ENCODE measurements at places on chromosomes 16 and 17.

DNA sequence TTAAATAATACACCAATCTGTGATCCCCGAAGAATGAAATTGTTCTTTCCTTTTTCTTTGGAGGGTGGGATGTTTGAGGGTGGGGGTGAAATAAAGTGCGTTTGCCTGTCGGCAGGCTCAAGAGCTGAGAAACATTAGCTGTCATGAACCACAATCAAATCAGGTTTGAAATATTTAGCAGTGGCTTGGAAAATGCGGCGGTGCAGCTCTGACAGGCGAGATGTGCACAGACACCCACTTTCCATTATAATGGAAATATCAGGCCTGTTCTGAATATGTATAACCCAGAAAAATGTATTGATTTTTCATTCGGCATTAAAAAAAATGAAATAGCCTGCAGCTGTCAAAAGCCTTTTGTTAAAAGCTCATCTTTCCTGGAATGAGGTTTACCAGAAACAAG is 212.8 kb downstream of the ZFHX3 start:
- DNase-seq: no peak

DNA sequence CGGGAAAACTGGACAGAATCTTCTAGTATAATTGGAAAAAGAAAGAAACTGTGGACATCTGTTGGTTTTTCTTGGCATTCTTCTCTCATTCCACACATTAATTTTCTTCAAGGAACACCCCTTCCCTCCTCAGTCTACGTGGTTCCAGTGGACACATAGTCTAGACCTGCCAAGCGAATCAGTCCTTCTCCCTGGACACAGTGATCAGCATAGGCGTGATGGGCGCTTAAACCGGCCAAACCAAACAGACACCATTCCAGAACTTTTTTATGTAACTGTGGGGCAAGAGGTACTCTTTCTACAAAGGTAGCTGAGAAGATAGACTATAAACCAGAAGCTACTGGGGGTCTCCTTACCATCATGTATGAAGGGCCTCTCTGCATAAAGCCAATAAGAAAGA is 121.8 kb upstream of the COX10 start:
- DNase-seq: no peak

- DNase-seq: no peak
Measured at GRCh38 chr16:70746708-70747424, 54.1 kb downstream of the VAC14 start.

GRCh38 chr16:51831595-51832367 is 680.7 kb upstream of the SALL1 start:
- DNase-seq: no peak

- DNase-seq: no peak
Measured at GRCh38 chr17:56930739-56931337, 17.0 kb upstream of the TRIM25 start.

DNA sequence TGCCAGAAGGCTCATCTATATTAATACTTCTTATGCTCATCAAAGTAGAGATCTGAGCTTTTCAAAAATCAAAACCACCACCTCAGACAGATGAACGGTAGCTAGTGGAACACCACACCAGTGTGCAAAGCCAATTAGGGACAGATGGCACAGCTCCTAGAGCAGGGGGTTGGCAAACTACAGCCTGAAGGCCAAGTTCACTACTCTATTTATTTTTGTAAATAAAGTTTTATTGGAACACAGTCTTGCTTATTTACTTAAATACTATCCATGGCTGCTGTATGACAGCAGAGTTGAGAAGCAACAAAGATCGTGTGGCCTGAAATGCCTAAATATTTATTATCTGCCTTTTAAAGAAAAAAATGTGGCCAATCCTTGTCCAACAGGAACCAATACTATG is 56.8 kb downstream of the AMFR start:
- DNase-seq: peak; percentile 60

- DNase-seq: no peak
Measured at GRCh38 chr17:4020096-4020495, 55.9 kb upstream of the ATP2A3 start.

DNA sequence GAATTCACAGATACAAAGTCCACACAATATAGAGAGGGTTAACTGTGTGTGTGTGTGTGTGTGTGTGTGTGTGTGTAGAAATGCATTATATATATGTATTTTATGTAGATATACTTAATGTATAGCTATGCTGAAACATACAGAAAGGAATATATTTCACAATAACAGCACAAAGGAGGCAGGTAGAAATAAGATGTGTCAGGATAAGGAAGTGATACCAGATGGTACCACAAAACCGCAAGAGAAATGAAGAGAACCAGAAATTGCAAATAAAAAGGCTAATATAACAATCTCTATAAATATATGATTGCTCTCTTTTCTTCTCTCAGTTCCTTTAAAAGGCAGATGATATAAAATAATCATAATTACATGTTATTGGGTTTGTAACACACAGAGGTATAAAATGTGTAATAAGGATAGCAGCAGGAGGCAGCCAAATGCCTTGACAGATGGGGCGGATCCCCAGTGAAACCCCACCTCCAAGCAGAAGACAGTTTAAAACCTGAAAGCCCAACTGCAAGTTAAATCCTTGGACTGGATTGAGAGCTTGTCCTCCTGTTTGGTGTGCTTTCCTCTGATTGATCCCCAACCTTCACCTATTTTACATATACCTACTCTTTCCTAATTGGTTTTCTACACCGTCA is 365.4 kb upstream of the C16orf82 start:
- DNase-seq: no peak

DNA sequence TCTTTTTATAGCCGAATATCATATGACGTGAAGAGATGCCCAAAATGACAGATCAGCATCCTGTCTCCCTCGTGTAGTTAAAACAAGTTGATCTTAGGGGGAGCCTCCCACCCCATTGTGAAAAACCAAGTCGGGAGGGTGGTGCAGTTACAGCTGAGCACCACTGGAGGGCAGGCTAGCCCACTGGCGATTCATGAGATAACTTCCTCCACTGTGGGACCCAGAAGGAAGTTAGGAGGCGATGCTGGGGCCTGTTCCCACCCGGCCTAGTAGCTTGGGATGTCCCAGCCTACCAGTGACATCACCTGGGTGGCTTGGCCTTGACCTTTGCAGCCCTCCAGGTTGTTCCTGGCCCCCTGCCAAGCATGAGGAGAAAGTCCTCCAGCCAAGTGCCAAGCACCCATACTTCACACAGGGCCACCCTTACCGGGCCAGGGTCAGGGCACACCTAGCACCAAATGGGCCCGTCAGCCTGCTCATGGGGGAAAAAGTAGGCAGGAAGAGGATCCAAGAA is 8.1 kb upstream of the CPNE2 start:
- peak; percentile 52 for DNase-seq

GRCh38 chr17:42275527-42276358 is 448 bp downstream of the STAT5B start:
- no peak for DNase-seq

GRCh38 chr17:34255841-34256240 is 756 bp downstream of the CCL2 start:
- no peak for DNase-seq

DNA sequence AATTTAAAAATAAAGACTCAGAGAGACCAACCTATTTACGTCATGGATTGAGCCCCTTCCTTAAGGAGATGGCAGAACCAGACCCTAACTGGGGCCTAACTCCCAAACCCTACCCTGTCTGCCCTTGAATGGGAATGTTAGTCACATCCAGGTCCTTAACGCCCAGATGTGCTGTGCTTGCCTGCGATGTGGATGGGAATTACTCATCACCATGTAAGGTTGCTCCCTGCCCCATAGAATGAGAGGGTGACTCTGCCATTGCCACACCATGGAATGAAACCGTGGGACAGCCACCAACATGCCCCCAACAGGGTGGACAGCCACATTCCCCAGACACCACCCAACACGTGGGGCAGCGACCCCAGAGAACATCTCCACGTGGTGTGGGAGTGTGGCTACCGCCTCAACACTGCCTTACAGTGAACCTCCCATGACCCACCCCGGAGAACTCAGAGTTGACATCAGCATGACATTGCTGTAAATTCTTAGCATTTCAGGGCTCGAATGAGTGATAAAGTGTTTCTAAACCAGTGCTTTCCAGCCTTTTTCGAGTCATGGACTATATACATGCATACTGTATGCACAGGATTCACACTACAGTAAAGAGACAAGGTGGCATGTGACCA is 31.8 kb downstream of the SCNN1B start:
- DNase-seq: no peak

DNA sequence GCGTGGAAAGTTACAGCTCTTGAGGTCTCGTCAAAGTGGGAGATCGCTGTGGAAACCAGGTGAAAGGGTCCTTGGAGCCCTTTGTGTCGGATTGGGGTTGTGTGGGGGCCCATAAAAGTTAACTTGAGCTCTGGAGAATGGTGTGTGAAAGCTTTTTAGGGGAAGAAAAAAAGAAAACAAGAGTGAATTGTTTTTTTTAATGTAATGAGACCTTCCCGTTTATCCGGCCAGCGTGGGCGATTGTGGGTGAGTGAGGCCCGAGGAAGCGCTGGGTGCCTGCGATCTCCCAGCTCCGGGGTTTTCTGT is 150.6 kb downstream of the MSI2 start:
- no peak for DNase-seq

DNA sequence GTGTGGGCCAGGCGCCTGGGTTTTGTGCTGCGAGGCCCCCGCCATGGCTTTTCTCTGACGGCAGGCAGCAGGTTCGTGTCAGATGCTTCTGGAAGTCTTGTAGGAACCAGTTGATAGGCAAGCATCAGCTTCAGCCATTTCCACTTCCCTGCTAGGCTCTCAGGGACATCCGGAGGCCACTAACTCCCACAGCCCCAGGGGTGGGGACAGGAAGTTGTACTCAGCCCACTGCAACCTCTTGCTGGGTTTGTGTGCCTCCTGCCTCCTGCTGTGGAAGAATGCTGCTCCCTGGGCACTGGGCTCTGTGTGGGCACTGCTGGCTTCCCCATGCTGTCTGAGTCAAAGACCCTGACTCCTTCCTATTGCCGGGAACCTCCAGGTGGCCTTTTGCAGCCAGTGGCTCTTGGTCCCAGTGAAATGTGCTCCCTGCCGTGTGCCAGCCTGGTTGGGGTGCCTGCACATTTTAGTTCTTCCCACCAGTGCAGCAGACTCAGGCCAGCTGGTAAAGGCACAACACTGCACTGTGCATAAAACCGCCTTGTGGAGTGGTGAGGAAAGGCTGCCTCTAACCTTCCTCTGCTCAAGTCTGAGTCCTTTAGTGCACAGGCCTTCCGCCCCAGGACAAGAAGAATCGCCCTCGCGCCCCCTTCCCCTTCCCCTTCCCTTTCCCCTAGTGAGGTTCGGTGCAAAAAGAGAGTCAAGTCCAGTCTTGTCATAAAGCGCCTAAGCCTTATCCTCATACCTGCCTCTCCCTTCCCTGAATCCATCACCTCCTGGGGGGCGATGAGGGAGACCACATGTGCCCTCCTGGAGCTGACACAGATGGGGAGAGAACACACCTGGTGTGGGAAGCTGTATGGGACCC is 16.6 kb downstream of the LDHD start:
- no peak for DNase-seq

DNA sequence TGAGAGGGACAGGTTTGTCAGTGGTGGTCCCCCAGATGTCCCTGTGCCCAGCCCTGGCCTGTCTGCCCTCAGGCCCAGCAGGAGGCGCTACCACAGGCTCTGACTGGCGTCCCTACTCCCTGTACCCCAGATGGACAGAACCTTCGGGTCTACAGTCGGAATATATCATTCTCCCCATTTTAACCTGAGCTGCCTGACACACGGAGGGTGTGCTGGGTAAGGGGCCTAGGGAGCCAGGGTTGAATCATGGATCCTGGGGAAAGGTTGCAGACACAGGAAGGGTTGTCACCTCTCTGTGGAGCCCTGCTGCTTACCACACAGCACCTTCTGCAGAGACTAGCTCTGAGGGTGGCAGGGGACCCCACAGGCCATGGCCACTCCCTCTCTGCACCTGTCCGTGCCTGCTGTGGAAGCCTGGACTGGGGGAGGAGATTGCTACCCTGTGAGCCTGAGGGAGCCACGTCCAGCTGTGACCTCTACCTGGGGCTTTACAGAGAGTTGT is 162.2 kb upstream of the ZNF267 start:
- DNase-seq: no peak

GRCh38 chr17:39517224-39517623 is 55.9 kb downstream of the CDK12 start:
- no peak for DNase-seq

- DNase-seq: peak; percentile 21
Measured at GRCh38 chr16:24689128-24689527, 40.3 kb upstream of the TNRC6A start.

GRCh38 chr17:10105513-10106001 is 92.8 kb downstream of the GAS7 start:
- DNase-seq: no peak

GRCh38 chr16:73483076-73483791 is 435.3 kb upstream of the ZFHX3 start:
- DNase-seq: no peak

GRCh38 chr17:39927929-39928857 is 661 bp downstream of the LRRC3C start:
- no peak for DNase-seq

DNA sequence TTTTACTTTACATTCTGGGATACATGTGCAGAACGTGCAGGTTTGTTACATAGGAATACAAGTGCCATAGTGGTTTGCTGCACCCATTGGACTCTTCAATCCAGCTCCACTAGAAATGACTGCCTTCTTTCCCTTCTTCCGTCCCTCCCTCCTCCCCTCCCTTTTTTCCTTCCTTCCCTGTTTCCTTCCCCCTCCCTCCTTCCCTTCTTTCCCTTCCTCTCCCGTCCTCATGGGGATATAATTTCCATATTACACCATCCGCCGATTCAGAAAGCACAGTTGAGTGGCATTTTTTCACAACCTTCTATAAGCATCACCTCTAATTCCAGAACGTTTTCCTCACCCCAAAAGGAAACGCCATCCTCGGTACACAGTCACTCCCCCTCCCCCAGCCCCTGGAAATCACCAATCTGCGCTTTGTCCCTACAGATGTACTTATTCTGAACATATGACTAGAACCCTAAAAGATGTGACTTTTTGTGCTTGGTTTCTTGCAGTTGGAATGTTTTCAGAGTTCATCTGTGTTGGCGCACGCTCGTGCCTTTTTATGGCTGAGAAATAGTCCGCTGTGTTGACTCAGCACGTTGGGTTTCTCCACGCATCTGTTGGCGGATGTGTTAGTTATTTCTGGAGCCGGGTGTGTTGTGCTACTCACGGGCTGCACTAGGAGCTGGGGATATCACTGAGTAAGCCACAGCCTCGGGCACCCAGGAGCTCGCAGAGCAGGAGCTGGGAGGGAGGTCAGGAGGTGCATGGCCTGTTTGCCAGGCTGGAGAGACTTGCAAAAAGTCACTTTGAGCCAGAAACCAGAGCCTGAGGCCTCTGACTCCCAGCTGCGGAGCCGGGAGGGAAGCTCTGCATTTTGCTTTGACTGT is 336.4 kb downstream of the SEC14L1 start:
- peak; percentile 38 for DNase-seq

Measured in NCI-H1694 (cell line).